ENCODE measurements at places on chromosomes 7 and 10.
A peak's percentile ranks its signal among the peaks of the same experiment; 100 is the strongest.

- peak; percentile 89 for DNase-seq
Measured at GRCh38 chr7:55546814-55547213, 25.5 kb downstream of the VOPP1 start.

- no peak for DNase-seq
Measured at GRCh38 chr7:47806701-47807103, 141.6 kb downstream of the PKD1L1 start.

GRCh38 chr7:81165070-81165469 is 246.2 kb upstream of the SEMA3C start:
- DNase-seq = no peak

- DNase-seq = no peak
Measured at GRCh38 chr7:43113622-43114457, 1.4 kb downstream of the HECW1 start.

- no peak for DNase-seq
Measured at GRCh38 chr7:144133307-144133706, 10.3 kb downstream of the OR2A14 start.

- peak; percentile 87 for DNase-seq
Measured at GRCh38 chr10:75982611-75983369, 551.4 kb downstream of the LRMDA start.

GRCh38 chr10:47440207-47440606 is 43.7 kb downstream of the ANXA8 start:
- DNase-seq = no peak

DNA sequence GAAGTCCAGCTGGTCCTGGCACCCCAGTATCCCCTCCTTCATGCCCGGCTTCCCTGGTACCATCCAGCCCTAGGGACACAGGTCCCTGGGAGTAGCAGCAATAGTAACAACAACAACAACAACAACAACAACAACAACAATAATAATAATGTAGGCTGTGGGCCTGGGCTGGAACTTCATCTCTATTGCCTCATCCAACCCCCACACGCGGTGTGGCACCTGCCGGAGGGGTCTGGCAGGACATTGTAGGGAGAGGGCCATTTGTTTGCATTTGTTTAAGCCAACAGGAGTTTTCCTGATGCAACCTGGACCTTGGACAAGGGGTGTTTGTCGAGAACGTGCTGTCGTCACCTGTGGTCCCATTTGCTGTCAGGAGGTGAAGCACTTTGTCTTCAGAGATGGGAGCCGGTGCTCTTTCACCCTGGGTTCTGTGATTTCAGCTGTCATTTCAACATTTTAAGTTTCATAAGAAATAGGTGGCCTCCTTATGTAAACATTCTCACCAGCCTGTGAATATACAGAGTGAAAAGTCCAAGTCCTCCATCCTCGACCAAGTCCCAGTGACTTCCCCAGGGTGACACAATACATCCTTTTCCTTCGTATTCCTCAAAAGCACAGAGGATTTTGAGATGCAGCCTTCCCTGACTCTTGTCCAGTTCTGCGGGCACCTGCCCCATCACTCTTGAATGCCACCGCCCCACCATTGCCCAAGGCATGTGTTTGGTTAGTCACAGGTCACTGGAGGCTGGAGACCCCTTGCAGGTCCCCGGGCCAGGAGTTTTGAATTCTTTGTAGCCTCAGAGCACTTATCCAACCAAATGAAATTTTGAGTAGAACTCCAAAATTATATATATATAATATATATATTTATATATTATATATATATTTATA is 9.2 kb downstream of the LHPP start:
- DNase-seq = no peak

GRCh38 chr10:124894569-124895215 is 47.2 kb upstream of the ZRANB1 start:
- DNase-seq = no peak

GRCh38 chr7:5595545-5596045 is 172.0 kb upstream of the TNRC18 start:
- peak; percentile 84 for DNase-seq

- no peak for DNase-seq
Measured at GRCh38 chr7:137983323-137984008, 18.4 kb downstream of the CREB3L2 start.

DNA sequence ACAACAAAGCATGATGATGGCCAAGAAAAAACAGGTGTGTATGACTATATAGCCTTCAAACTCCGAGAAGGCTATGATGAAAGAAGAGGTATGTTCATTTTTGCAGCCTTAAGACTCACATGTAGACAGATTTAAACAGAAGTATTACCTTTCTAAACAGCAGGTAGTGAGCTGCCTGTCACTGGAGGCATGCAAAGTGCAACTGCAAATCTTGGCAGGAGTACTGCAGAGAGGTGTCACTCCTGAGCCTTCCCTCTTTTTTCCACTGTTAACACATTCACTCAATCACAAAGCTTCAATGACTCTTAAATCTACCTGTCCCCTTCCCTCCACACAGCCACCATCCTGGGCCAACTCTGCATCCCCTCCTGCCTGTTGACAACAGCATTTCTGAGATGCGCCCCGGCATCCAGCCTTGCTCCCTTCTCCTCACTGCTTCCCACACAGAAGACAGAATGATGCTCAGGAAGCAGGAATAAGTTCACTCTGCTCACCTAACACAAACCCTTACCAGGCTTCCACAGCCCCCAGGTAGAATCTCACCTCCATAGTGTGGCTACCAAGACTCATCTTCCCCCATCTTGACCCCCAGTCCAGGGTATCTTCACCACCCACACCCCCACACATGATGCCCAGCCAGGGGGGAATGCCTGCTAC is 161.9 kb upstream of the ZMIZ1 start:
- DNase-seq = no peak
